ENCODE measurements at places on chromosomes 7 and 10.

DNA sequence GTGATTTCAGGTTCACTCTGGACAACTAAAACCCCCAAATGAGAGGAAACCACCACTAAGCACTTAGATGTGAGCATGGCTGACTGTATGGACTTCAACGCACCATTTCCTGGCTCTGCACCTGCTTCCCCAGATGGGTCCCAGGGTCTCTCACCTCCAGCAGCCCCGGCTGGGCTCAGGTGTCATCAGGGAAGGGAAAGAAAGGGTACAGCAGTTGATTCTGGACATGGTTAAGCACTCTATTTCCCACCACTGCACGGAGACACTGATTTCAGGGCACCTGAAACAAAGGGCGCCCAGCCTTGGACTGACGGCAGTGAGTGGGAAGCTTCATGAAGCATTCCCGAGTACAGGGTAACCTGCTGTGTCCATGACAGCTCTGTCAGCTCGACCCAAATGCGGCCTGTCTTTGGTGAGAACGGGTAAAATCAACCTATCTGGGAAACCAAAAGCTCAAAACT lies 19.0 kb downstream of the FAM53B start:
- no peak for DNase-seq

GRCh38 chr7:73991522-73992100 lies 36.4 kb upstream of the ELN start:
- DNase-seq = no peak

GRCh38 chr7:15104411-15105092 lies 202.0 kb upstream of the DGKB start:
- DNase-seq = no peak

DNA sequence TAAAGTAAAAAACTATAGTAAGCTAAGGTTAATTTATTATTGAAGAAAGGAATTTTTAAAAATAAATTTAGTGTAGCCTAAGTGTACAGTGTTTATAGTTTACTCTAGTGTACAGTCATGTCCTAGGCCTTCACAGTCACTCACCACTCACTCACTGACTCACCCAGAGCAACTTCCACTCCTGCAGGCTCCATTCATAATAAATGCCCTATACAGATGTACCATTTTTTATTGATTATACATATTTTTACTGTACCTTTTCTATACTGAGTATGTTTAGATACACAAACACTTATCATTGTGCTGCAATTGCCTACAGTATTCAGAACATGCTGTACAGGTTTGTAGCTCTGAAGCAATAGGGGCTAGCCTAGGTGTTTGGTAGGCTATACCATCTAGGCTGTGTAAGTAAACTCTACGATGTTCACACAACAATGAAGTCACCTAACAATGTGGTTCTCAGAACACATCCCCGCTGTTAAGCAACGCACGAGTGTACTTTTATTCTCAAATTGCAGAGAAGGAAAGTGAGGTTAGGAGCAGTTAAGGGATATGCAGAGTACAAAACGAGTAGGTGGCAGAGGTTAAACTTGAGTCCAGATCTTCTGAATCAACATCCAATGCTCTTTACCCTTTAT lies 38.9 kb upstream of the PLCE1 start:
- no peak for DNase-seq

DNA sequence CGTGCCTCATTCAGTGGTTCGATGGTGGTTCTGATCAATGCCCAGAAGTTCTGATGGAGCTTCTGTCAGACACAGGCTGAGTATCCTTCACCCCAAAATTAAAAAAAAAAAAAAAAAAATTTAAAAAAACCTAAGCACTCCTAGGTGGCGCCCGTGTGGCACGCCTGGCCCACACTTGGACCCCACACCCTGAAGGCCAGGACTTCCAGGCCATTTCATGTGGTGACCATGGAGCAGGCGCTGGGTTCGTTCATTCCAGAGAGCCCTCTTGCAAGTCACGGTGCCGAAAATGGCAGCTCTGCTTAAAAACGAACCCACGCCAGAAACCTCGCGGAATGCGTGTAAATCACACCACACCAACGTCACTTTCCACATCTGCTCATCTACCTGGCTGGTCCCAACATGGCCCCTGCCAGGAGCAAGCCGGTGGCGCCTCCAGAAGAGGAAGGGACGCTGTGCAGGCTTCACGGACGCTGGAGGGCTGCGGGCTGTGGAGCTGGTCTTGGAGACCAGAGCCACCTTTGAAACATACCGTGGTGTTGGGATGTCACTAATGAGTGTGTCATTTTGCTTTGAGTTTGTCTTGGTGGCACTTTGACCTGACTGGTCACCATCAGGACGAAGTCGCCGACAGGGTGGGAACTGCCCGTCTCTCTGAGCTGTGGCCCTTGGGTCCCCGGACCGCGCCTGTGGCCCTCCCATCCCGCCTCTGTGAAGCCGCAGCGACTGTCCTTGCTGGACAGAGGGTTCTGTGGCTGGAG lies 46.0 kb upstream of the PRKAR1B start:
- no peak for DNase-seq

DNA sequence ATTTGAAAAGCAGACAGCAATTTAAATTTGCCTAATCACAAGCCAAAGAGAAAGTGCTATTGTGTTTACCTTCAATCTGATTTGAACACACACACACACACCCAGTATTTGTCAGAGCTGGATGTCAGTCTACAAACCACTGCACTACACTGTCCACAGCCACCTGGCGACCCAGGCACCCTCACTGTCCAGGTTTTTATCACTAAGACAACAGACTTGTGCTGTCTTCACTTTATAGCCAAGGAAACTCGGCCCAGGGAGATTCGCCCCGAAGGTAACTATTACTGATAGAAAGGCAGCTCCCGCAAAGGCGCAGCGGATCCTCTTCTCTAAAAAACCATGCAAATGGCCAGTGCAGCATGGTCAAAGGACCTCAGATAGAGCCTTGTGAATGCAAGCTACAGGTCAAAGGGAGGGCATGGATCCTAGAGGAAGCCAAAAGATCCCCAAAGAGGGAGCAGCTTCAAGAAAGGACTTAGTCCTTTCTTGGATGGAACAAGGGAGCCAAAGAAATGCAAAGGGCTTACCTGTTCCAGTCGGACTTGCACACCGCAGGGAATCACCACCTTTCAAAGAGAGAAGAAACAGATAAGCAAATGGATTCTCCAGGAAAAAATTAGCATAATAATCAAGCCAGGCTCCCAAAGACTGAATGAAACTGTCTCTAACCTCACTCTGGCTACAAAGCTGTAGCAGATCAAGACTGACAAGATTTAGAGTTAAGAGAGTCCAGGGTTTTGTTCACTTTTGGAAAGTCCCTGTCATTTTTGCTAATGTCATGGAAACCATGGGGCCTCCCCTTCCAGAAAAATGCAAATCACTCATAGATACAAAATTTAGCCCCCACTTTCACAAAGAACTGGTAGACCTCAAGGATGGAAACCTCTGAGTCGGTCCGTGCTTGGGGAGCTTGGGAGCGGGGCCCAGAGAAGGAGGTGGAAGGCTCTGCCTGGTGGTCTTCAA lies 101.1 kb downstream of the TNS3 start:
- DNase-seq = no peak

- DNase-seq = no peak
These were observed 26.7 kb downstream of the ABCB5 start for GRCh38 chr7:20642166-20642565.

DNA sequence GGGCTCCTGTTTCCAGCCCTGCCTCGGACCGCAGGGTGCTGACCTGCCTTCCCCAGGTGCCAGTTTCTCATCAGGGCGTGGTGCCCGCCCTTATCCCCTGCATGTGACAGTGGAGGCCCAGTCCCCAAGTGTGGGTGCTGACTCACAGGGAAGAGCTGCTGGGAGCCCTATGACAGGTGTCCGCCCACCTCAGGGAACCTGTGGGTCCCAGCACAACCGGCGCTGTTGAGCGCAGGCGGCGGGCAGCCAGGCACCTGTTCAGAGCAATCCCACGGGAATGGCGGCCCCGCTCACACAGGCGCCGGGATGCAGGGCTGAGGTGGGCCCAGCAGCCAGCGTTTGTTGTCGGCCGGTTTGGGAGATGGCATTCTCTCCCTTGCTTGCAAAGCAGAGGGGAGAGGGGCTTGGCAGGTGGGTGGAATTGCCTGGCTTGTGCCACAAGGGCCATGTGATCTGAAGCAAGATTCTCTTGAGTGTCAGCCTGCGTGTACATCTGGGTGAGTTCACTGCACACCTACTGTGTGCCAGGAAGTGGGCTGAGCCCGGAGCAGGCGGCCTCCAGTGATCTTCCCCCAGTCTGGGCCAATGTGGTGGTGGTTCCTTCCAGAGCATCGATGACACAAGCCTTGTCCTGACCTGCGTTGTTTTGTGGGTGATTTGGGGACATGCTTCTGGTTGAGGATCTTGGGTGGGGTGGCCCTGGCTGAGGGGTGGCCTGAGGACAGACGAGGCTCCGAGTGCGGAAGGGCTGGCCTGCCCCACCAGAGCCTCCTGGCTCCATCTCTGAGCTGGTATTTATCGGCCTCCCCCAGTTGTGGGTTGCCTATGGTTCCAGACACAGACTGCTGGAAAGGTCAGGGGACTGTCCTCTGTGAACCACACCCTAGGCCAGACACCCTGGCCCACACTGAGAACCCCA lies 2.4 kb downstream of the PWWP2B start:
- no peak for DNase-seq

DNA sequence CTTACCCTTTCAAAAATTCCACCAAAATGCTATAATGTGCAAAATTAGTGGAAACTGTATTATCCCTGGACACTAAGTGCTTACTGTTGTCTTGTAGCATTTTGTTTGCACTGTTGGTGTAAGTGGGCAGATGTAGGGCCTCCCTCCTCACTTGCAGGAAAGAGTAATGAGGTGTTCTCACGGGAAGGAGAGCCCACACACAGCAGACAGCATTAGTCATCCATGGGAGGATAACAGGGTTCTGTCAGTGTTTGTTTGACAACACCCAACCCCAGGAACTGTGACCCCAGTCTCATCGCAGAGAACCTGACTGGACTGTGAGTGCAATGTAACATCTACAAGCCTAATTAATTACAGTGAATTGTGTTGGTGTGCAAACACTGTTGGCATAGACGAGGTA lies 58.7 kb upstream of the VSTM2A start:
- no peak for DNase-seq

DNA sequence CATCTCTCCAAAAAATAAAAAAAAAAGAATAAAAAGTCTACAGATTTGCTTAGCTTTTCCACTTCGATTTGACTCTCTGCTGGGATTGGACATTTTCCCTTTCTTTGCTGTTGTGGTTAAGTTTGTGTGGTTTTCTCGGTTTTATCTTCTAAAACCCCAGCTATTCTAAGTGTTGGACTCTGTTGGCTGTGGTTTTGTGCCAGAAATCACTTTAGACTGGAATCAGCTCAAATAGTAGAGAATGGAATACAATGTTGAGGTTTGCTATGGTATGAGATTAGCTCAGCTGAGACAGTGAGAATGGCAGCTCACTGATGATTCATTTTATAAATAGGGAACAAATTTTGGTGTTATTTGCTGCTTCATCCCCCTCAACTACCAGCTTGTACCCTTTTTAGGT lies 116.0 kb downstream of the BUB3 start:
- DNase-seq = no peak

DNA sequence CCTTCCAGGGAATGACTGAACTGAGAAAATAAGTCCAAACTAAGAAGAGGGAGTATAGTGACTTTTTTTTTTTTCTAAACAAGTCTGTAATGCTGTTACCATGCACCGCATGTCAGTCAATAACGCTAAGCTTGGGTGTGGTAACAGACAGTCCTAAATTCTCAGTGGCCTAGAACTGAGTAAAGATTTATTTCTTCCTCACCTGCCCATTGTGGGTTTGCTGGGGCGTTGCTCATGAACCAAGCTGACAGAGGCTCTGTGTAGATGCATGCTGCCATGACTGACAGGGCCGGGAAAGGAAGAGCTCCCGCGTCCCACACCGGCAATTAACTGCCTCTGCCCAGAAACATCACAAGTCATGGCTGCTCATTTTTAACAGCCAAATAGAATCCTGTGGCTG lies 25.5 kb upstream of the PRKG1 start:
- DNase-seq = no peak

DNA sequence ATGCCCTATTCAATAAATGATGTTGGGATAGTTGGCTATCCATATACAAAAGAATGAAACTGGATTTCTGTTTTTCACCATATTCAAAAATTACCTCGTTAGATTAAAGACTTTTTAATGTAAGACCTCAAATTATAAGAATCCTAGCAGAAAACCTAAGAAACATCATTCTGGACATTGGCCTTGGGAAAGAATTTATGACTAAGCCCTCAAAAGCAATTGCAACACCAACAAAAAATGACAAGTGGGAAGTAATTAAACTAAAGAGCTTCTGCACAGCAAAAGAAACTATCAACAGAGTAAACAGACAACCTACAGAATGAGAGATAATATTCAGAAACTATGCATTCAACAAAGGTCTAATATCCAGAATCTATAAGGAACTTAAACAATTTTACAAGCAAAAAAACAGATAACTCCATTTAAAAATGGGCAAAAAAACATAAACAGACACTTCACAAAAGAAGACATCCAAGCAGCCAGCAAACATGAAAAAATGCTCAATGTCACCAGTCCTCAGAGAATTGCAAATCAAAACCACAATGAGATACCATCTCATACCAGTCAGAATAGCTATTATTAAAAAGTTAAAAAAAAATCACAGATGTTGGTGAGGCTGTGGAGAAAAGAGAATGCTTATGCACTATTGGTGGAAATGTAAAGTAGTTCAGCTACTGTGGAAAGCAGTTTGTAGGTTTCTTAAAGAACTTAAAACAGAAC lies 309.8 kb downstream of the AHR start:
- DNase-seq = no peak

- DNase-seq = no peak
These were observed 30.8 kb downstream of the CHCHD3 start for GRCh38 chr7:133051066-133051465.

DNA sequence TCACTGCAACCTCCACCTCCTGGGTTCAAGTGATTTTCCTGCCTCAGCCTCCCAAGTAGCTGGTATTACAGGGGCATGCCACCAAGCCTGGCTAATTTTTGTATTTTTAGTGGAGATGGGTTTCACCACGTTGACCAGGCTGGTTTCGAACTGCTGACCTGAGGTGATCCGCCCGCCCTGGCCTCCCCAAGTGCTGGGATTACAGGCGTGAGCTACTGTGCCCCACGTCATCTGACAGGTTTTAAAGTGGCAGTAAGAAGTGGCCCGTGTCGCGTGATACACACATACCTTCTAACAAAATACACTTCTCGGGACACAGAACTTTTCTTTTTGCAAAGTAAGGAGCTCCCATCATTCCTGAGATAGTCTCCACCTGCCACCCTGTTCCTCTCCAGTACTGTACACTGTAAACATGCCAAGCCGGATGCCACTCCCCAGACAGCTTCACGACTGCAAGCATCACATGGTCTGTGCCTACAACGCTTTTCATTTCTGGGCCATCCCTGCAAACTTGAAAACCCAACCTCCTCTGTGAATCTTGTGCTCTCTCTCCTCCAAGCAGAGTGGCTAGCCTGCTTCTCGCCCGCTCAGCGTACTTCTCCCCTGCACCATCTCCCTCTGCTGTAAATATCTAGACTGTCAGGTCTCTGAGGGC lies 256.3 kb upstream of the KLF14 start:
- peak; percentile 79 for DNase-seq

DNA sequence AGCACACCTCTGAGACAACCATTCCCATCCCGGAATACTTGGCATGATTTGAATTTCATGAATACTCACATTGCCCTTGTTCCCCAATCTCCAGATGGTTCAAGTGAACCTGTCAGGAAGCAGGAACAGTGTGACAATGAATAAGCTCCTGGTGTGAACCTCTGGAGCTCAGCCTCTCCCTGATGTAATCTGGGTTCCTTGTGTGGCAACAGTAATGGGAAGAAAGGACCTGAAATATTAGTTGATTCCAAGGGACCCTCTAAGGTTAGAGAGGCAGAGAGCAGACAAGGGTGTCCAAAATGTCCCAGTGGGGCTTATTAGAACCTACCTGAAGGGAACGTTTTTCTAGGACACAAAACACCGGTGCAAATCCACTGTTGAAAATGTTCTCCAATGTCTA lies 8.5 kb downstream of the OR2A7 start:
- DNase-seq = no peak
